ENCODE measurements at places on chromosomes 4 and X.
A peak's percentile ranks its signal among the peaks of the same experiment; 100 is the strongest.

DNA sequence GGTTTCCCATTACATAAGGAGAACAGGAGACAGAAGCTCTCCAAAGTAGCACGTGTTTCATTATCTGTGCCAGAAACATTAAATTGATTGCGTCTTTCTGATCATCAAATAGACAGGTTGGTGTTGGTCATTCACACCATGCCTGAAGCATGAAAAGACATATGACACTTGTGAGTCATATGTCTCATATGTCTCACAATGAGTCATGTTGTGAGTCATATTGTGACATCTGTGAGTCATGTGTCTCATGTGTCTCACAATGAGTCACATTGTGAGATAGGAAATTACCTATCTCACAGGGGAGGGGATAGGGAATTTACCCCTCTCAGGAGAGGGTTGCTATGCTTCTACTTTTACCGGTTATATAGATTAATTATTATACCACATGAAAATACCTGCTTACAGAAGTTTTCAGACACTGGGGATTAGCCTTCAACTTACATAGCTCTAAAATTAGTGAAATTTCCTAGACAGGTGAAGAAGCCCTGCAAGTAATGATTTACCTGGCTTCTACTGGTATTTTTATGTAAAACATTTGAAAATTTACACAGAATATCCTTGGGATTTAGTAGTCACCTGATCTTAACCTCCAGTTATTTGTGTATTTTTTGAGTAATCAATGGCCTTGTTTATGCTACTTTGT, 80.8 kb downstream of the NPFFR2 start:
- DNase-seq: peak; percentile 79

GRCh38 chrX:97322401-97322800, 438.7 kb downstream of the RPA4 start:
- no peak for DNase-seq

DNA sequence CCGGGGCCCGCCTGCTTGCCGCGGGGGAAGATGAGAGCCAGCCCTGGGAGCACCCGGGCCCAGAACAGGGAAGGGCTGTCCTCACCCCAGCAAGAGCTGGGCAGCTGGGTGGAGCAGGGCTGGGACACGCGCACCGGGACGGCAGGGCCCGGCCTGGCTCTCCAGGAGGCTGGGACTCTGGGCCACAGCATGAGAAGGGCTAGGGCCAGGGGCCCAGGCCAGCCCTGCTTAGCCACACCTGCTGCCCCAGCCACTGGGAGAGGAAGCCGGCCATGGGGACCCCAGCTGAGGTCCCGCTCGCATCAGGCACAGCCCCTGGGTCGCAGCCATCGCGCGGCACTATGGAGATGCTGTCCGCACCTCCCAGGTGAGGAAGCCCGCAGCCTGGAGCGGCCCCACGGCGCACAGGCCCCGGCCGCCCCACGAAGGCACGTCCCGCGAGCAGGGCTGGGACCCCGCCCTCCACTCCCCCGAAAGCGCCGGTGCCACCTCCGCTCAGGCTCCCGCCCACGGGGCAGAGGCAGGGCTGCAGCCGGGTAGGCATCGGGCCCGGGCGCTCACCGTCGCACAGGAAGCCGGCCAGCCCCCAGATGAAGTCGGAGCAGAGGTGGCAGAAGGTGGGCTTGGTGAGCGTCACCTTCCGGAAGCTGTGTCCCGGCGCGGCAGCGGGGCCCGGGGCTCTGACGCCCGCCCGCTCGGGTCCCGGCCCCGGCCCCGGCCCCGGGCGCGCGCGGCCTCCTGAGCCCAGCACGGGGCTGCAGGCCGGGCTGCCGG, 531 bp downstream of the DGKQ start:
- peak; percentile 42 for DNase-seq

DNA sequence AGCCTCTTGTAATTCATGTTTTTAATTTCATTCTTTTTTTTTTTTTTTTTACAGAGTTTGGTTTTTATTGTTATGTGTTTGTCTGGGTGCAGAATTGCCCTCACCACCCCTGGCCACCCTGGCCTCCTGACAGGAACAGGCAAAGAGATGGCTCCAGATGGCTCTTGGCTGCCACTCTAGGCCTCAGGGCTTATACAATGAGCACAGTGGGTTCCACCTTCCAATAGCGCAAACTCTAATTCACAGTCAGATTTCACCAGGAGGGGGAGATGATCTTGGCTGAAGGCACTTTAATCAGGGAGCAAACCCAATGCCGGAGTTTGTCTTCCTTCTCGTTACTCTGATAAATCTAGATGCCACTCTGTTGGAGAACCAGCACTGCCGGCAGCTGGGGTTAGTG, 24.8 kb downstream of the CPE start:
- no peak for DNase-seq

DNA sequence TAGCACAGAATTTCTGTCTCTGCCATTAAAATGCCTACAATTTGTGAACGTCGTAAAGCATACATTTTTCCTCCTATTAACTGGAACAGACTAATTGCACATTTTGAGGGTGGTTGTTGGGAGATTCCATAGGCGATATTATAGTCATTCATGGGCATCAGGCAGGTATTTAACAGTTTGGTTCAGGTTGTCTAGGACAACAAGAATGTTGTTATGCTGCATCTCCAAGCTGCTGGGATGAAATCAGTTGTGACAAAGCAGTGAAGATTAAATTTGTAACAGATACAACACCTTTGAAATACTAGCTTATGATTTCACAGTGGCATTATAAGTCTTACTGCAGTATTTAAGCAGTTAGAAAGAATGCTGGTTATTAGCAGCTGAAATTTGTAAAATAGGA, 339.7 kb upstream of the PITX2 start:
- no peak for DNase-seq

Data from PC-9 (cell line).